ENCODE measurements at places on chromosomes 1 and 21.

- DNase-seq = no peak
These were observed 103.7 kb upstream of the DPT start for GRCh38 chr1:168832661-168833060.

- no peak for DNase-seq
These were observed 3.3 kb downstream of the FNDC10 start for GRCh38 chr1:1596493-1597274.

DNA sequence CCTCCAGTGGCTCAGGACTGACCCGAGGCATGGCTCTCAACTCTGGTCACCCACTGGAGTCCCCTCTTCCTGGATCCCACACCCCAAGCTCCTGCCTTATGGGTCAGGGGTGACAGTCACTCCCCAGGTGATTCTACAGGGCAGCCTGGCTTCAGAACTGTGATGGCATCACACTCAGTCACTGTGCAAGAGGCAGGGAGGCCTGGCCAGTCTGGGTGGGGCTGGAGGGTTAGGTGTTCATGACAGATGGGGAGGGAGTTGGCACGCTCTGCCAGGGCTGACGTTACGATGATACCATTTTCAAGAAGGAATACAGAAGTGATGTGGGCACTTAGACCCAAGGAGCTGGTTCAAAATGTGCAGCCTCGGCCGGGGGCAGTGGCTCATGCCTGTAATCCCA, 25.2 kb upstream of the ABCG1 start:
- DNase-seq = no peak

GRCh38 chr1:29466258-29466657, 229.9 kb downstream of the PTPRU start:
- DNase-seq = no peak

GRCh38 chr1:92786111-92786901, 1.4 kb upstream of the EVI5 start:
- DNase-seq = no peak

DNA sequence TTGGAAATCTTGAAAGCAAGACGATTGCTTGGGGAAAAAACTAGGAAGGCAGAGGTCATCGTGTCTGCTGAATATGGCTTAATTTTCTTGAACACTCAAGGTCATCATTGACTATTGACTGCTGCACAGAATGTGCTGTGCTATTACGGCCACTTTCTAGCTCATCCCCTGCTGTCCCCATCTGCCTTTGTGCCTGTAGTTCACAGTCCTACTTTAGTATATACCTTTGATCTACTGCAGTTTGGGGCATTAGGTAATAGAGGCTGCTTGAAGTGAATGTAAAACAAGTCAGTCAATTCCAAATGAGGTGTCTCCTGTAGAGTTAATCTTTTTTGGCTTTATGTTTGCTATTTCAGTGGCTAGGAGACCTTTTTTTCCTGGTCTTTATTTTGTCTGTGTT, 8.3 kb downstream of the RAB4A start:
- no peak for DNase-seq

DNA sequence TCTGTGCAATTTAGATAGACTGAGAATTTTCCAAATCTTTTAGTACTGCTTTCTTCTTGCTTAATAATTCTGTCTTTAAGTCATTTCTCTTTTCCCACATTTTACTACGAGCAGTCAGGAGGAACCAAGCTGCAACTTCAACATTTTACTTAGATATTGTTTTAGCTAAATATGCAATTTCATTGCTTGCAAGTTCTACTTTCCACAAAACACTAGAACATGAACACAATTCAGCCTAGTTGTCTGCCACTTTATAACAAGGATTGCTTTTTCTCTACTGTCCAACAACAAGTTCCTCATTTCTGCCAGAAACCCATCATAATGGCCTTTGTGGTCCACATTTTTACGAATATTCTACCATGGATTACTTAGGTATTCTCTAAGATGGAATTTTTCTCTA, 36.6 kb downstream of the SORT1 start:
- no peak for DNase-seq

DNA sequence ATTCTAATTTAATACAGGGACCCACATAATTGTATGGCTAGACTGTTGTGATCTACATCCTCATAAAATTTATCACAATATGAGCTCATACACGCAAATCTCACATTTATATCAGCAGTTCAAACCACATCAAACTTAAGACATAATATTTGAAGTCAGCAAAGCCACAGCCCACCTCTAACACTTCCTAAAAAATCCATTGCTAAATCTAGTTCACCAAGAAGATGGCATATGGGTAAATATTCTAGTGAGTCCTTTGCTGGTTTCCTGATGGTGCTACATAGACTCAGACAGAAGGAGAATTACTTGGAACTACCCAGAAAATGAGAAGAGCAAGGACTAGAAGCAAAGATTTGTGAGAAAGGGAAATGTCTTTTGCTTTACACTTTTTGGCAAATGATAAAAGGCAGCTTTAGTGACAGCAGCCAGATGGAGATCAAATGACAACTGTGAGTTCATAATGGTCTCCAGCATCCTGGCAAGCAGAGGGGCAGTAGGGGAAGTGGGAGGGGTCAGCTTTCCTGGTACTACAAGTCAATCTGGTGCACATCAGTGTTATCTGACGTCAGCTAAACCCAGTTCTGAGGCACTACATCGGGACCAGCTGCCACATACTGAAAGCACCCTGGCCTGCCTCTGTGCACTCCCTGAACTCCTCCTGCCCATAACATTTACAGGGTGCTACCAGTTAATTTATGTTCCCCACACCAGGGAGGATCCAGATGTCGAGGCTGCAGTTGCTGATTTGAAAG, 10.6 kb upstream of the GADD45A start:
- peak; percentile 36 for DNase-seq

GRCh38 chr21:16307256-16307655, 577.5 kb downstream of the USP25 start:
- DNase-seq = no peak

DNA sequence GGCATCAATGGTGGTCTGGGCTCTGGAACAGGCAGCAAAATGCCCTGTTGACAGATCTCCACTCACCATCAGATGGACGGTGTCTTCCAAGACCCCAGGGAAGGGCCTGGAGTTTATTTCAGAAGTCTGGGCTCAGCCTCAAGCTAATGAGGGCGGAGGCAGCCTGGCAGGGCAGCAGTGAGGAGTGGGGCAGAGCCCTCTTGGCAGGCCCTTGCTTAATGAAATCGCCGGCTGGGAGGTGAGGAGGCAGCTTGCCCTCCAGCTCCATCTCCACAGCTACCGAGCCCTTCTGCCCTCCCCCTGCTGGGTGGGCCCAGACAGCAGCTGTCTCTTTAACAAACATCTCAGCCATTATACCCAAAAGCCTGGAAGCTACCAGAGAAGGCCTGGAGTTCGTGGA, 22.0 kb upstream of the GRIK3 start:
- DNase-seq = no peak

GRCh38 chr1:27451343-27451742, 38.6 kb downstream of the WASF2 start:
- DNase-seq = no peak

DNA sequence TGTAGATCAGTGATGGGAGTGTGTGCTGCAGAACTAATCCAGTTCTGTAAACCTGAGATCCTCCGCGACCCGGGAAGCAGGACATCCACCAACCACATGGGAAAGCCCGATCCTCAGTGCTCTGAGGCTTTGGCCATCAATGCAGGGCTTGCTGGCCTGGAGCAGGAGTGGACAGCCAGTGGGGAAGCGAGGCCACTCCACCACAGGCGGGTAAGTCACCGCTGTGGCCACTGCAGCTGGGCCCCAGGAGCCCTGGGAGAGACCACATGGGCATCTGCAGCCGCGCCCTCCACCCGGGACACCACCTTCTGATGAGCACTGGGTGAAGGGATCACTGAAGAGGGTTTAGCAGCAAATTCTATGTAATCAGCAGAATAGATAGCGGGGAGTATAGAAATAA, 811 bp downstream of the KRTAP12-1 start:
- no peak for DNase-seq

GRCh38 chr1:39818482-39818881, 29.8 kb upstream of the BMP8B start:
- no peak for DNase-seq

- DNase-seq = no peak
These were observed 103.8 kb upstream of the PDE4B start for GRCh38 chr1:65688848-65689247.

GRCh38 chr1:244069326-244069898, 18.3 kb downstream of the ZBTB18 start:
- DNase-seq = no peak

- DNase-seq = no peak
These were observed 71.7 kb downstream of the JAK1 start for GRCh38 chr1:64894438-64895196.

Measured in NCI-H2081 treated with DMSO at 0.1 percent for 48 hours (cell line).